D341Med (cell line): ENCODE measurements at places on chromosomes 7 and 10.

DNA sequence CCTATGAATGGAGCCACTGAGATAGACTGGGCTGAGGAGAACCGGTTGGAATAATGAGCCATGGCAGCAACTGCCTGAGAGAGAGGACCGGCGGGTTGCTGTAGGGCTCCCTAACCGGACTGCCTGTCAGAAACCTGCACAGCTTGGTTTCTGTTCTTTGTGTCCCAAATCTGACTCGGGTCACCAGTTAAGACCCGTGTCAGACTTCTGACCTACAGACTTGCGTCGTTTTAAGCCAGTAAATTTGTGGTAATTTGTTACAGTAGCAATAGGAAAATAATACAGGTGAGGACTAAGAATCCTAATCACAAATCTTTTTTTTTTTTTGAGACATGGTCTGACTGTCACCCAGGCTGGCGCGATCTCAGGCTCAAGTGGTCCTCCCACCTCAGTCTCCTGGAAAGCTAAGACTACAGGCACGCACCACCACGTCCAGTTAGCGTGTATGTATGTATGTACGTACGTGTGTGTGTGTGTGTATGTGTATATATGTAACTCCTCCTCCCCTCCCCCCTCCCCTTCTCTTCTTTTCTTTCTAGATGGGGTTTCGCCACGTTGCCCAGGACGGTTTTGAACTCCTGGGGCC, 672 bp upstream of the DDX56 start:
- DNase-seq: no peak

DNA sequence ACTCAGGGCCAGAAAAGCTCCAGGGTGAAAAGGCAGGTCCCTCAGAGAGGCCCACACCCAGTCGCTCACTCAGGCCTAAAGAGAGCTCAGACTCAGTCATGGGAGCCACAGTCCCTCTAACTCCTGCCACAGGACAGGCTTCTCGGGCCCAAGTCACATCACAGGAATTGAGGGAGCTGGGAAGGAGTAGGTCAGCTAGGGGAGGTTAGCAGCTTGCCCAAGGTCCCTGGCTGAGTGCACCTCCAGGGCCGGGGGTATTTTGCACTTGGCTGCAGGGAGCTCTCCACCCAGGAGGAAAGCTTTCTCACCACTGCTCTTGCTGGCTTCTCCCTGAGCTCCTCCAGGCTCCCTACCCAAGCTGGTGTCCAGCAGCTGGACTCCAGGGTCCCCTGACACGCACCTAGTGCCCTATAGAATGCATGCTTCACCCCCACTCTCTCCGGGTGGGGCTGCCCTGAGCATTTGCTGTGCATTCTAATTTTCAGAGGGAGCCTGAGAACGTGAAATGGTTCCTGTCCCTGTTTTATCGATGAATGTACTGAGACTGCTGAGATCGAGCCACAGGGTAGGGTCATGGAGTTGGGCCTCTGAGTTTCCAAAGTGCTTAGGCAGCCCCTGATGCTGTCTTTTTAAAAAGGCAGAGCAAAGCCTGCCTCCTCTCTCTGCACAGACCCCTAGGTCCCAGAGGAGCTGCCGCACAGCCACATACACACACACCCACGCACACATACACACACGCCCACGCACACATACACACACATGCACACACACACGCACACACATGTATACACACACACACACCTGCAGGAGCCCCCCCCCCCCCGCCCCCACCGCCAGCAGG, 37.9 kb upstream of the RET start:
- peak; percentile 7 for DNase-seq

- DNase-seq: no peak
Measured at GRCh38 chr10:60898321-60898720, 45.7 kb downstream of the RHOBTB1 start.

DNA sequence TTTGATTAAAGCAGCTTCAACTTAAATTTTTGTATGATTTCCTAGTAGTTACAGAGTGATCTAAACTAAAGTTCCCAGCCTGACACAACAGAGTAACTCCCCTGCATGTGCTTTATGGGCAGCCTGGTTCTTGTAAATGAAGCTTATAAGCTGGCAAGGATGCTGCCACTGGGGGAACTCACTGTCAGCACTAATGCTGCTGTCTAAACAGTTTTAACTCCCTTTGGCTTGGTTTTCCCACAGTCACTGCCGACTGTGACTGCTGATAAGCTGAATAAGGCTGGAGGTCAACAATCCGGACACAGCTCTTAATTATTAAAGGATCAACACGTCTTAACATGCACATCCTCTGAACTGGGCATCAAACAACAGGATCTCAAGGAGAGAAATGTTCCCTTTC, 130.1 kb downstream of the OTUD1 start:
- no peak for DNase-seq

GRCh38 chr10:94485094-94485493, 60.5 kb upstream of the HELLS start:
- DNase-seq: no peak

GRCh38 chr10:30434273-30435072, 489 bp downstream of the MAP3K8 start:
- DNase-seq: peak; percentile 72

DNA sequence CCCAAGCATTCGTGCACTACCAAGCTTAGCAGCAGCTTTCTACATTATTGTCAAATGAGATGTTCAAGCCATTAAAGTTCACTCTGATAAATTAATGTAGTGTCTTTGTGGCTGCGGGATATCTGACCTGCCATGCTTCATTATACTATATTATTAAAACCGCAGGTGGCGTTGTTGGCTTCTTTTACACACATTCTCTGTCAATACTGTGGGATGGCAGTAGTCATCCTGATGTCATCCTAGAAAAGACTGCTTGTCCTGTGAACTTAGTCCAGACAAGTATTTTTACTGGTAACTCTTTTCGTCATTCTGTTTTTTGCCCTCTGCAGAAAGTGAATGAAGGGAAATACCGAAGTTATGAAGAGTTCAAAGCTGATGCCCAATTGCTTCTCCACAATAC, 103.9 kb downstream of the ZMYND11 start:
- no peak for DNase-seq

GRCh38 chr10:44995581-44995913, 5.2 kb upstream of the ZNF22 start:
- DNase-seq: no peak

- no peak for DNase-seq
Measured at GRCh38 chr10:100182908-100183307, 2.9 kb downstream of the ERLIN1 start.

DNA sequence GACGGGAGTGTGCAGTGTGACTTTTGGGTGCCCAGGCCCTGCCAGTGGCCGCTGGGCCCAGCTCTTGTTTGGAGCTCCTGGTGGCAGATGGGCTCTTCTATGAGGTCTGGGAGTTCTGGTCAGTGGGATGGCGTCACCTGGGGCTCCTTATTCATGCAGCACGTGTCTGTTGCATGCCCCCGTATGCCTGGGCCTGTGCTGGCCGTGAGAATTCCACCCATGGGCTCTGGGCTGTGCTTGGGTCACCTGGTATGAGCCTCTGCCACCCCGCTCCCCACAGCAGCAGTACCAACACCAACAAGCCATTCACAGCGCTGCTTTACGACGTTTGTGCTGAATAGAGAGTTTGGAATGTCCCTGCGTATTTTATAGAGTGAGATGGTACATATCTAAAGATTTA, 27.1 kb downstream of the INPP5A start:
- DNase-seq: no peak

- DNase-seq: peak; percentile 71
Measured at GRCh38 chr7:104341546-104341945, 13.1 kb downstream of the LHFPL3 start.

- DNase-seq: no peak
Measured at GRCh38 chr10:45379891-45380540, 6.0 kb downstream of the ALOX5 start.

DNA sequence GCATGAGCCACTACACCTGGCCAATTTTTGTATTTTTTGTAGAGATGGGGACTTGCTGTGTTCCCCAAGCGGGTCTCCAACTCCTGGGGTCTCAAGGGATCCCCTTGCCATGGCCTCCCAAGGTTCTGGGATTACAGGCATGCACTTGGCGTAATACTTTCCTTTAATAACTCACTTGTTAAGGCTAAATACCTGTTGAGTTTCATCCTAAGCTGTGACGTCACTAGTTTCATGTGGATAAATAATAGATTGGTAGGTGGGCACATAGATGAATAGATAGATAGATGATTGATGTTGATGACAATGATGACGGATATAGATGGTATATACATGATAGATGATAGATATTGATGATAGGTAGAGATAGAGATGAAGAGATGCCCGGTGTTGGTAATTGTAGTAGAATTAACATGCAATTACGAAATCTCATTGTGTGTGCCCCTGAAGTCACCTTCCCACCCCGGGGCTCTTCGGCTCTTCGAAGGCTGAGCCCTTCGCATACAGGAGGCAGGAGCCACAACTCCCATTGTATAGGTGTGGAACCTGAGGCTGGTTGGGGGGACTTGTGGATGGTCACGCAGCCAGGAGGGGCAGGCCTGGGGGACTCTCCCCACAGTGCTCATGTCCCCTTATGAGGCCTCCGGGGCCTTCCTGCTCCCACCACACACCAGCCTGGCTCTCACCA, 2.6 kb downstream of the GRIFIN start:
- no peak for DNase-seq

DNA sequence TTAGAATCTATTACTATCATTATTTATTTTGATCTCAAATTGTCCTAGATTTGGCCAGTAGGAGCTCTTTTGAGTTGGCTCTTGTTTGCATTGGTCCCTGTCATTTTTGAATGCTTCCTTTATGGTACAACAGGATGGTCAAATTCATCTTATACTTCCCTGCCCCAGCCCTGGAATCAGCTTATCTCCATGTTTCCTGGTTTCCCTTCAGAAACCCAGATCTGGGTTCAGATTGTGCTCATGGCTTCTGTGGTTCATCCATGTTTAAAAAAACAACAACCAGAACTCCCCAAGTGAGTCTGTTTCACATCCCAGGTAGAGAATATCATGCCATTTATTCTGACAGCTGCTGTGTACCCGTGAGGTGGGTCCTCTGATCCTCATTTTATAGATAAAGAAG, 10.6 kb downstream of the ZFYVE27 start:
- no peak for DNase-seq

DNA sequence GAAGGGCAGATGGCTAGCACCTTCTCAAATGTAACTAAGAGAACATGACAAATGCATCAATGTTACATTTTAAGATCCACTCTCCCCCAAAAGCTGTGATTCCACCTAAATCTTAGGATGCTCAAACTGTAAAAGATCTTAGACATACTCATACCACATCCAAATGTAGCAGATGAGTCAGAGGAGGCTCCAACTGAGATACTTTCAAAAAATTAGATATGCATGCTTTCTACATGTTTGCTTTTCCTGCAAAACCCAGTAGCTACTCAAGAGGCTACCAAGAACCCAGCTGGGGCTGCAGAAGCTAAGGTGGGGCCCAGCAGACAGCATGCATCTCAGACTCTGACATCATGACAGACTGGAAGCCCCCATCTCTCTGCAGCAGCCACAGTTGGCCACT, 31.4 kb upstream of the FRMD4A start:
- no peak for DNase-seq

DNA sequence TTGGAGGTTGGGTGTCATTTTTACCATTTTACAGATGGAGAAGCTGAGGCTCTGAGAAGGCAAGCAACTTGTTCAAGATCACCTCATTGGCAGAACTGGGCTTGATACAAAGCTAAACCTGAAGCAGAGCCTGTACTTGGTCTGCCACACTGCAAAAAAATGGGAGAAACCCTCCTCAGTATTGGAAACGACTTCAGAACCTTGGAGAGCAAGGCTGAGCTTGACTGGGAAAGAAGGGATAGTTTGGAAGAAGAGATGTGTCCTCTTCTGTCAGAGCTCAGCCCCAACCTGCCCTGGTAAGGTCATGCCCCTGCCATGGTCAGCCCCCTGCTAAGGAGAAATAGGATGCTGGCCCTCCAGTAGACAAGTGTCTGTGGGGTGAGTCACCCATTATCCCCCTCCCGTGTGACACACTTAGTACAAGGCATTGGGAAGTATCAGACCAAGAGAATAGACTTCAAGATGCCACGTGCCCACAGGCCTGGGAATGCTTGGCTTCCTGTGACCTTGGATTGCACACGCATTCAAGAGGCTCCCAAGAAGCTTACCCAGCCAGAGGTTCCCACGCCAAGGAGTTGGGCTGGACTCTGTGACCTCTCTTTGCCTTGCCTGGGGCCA, 56.2 kb upstream of the SMNDC1 start:
- no peak for DNase-seq

- no peak for DNase-seq
Measured at GRCh38 chr7:134593530-134594392, 44.9 kb downstream of the AKR1B15 start.

DNA sequence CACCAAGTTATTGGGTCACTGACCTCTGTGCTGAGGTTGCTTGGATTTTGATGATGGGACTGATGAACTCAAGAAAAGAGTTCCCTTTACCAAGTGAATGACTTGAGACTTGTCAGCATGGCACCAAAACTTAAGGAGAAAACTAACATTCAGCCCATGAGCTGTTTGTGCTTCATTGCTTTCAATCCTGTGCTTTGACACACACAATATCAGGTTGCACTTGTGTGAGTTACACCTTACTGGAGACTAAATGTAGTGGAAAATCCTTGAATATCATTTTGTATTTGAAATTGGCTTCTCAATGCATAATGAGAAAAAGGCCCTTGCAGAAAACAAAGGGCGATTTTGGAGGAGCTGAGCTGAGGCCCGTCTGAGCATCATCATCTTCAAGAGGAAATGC, 2.7 kb downstream of the BAG3 start:
- no peak for DNase-seq

- no peak for DNase-seq
Measured at GRCh38 chr7:157438121-157439025, 101.6 kb downstream of the DNAJB6 start.

GRCh38 chr7:91005841-91006240, 258.4 kb upstream of the FZD1 start:
- DNase-seq: no peak

GRCh38 chr10:65864529-65864928, 1061.3 kb upstream of the LRRTM3 start:
- no peak for DNase-seq

GRCh38 chr7:100402241-100402640, 26.3 kb downstream of the ZCWPW1 start:
- no peak for DNase-seq

DNA sequence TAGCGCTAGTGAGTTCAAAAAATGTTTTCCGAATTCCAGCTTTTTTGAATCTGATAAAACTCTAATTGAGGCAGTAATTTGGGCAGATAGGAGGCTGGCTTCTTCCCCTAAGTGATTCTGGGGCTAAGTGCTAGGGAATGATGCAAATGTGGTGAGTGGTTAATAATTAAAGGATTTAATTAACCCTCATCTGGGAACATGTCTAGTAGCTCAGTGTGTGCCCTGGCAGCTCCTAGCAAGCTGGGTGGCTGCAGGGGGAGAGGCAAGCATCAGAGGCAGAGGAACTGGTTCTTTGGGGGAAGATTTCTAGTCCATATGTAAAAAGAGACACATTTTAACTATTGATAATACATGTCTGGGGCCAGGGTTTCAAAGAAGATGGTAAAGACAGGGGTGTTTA, 354.5 kb downstream of the WDR11 start:
- peak; percentile 43 for DNase-seq

- no peak for DNase-seq
Measured at GRCh38 chr7:86929293-86930109, 130.0 kb downstream of the ELAPOR2 start.
